Caco-2 (cell line): ENCODE measurements at places on chromosomes 1 and 21. TPM values are rescaled to one million over a fixed set of nuclear protein-coding genes. Genes with fewer than 3 reads are reported as not detected.

DNA sequence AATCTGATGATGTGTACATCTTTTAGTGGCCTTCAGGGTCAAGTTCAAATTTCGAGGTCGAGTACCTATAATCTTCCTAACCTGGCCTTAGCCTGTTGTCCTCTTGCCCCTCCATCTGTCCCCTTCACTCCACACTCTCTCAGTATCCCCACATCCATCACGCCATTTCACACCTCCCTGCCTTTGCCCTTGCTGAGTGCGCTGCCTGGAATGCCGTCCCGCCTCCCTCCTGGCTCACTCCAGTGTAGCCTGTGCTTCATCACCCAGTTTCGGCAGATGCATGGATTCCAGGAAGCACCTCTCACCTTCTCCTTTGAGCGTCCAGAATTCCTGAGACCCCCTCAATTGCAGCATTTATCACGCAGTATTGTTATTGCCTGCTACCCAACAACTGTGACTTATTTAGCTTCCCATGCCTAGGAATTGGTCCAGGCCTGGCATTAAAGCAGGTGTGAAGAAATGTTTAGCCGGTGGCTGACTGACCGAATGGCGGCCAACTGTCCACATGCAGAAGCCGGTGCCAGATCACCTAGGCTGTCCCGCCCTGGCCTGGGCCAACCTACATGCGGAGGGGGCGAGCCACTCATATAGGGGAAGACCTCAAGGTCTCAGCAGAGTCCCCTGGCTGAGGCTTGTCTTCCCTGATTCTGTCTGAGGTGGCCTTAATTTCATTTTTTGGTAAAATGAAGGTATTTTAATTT lies 34.5 kb downstream of the MYOM3 start:
- H3K4me1 ChIP-seq: no peaks in the 10 kb centered on the region
- H3K36me3 ChIP-seq: no peaks in the 10 kb centered on the region

Gene APOBEC4
- not detected in 2 replicates for total RNA-seq

- H3K27ac ChIP-seq: no peak overlapping the region
- H3K27me3 ChIP-seq: peaks cover 2% of the 10 kb centered on the region; the same call in 1 of the 2 replicates
- no peaks in the 10 kb centered on the region for H3K36me3 ChIP-seq
- no peak overlapping the region for H3K4me3 ChIP-seq
These were observed 15.9 kb upstream of the PEAR1 start for GRCh38 chr1:156877433-156878170.

Gene FLG2
- not detected in 2 replicates for total RNA-seq

GRCh38 chr1:36034692-36035091 lies 49.2 kb upstream of the TEKT2 start:
- H3K4me3 ChIP-seq: no peak overlapping the region
- no peak for DNase-seq
- no peak overlapping the region for H3K27ac ChIP-seq
- no peaks in the 10 kb centered on the region for H3K4me1 ChIP-seq

DNA sequence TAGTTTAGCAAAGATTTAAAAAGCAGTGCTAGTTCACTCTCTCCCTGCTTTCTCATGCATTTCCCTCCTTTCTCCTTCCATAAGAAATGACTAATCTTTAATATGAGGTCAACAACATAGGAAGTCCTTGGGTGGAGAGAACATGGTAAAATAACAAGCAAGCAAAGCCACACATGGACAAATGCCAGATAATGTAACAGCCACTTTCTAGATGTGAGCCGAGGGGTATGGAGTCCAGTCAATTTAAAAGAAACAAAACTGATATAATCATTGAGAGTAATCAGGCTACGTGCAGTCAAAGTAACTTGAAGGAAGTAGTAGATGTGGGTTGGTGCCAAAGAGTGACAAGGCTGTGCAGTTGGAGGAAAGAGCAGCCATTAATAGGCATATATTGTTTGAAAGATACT lies 69.6 kb downstream of the DUSP10 start:
- H3K4me1 ChIP-seq: no peaks in the 10 kb centered on the region
- no peaks in the 10 kb centered on the region for H3K36me3 ChIP-seq
- no peak overlapping the region for H3K27ac ChIP-seq
- no peak for DNase-seq
- no peaks in the 10 kb centered on the region for H3K27me3 ChIP-seq

GRCh38 chr1:60835649-60836048 lies 246.7 kb upstream of the NFIA start:
- H3K4me3 ChIP-seq: no peak overlapping the region
- no peaks in the 10 kb centered on the region for H3K36me3 ChIP-seq
- H3K27me3 ChIP-seq: no peaks in the 10 kb centered on the region
- no peak overlapping the region for H3K27ac ChIP-seq
- no peak for DNase-seq

DNA sequence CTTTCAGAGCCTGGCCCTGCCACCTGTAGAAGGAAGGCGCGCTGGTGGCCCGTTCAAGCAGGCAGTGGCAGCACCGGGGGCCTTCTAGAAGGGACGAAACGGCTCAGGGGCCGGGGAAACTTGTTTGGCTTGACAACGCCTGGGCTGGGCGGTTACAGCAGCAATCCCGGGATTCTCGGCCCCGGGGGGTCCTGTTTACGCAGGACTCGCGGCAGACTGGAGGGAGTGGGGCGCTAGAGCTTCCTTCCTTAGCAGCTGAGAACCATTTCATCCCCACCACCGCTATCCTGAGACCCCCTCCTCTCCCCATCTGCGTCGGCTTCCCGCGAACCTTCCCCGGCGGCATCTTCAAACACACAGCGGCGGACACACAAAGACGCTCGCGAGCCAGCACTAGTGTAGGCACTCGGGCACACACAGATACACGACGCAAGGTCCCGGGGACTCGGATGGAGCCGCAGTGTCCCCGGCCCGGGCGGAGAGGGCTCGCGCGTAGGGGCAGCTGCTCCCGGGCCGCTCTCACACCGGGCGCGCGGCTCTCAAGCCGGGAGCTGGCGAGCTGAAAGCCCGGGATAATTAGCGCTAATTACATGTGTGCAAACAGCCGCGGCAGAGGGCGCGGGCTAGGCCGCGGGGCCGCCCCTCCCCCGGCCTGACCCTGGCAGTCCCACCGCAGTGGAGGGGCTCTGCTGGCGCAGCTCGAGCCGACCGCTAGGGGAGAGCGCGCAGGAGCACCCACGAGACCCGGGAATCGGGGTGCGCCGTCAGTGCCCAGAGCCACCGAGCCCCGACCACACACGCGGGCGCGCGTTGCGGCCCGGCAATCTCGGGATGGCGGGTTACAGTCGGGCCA lies 271.4 kb downstream of the FOXD2 start:
- H3K27me3 ChIP-seq: no peaks in the 10 kb centered on the region
- H3K36me3 ChIP-seq: no peaks in the 10 kb centered on the region
- 0 out of 2 replicates have a peak, but pooled peaks cover 7% of the 10 kb centered on the region for H3K4me1 ChIP-seq
- DNase-seq: peak; percentile 65
- H3K4me3 ChIP-seq: peak overlapping the region; percentile 59
- H3K27ac ChIP-seq: peak overlapping the region; percentile 45
